ENCODE measurements at places on chromosomes 5 and 9.

- DNase-seq: peak; percentile 16
Observed at GRCh38 chr9:105385381-105385985, 62.4 kb upstream of the FSD1L start.

- DNase-seq: no peak
Observed at GRCh38 chr9:93477397-93477796, 24.0 kb upstream of the FAM120AOS start.

DNA sequence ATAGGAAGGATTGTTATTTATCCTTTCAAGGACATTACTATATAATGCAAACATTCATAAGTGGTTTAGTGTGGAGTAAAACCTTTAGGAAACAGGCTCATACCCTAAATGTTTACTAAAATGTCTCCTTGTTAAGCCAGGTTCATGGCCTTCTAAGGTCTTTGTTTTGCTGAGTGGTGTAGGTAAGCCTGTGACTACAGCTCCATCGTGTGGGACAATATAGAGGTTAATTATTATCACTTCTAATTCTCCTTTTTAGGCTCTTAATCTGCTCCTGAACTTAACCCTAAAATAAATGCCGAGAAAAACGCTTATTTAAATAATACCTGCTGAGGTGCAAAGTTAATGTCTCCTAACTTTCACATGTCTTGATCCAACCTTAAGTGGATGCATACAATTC lies 43.8 kb downstream of the SPINK5 start:
- no peak for DNase-seq

DNA sequence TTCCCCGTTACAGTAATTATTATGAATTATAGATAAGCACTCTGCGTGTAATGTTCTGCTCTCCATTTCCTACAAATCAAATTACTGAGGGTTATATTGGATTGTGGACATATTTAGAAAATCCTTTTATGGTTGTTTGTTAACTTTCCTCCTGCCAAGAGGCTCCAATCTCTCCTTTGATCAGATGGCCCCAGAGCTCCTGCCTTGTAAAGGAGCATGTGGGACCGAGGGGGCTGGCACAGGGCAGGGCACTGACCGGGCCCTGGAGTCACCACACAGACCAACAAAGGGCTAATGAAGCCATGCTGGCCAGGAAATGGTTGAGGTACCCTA lies 415.9 kb downstream of the EFNA5 start:
- DNase-seq: no peak

DNA sequence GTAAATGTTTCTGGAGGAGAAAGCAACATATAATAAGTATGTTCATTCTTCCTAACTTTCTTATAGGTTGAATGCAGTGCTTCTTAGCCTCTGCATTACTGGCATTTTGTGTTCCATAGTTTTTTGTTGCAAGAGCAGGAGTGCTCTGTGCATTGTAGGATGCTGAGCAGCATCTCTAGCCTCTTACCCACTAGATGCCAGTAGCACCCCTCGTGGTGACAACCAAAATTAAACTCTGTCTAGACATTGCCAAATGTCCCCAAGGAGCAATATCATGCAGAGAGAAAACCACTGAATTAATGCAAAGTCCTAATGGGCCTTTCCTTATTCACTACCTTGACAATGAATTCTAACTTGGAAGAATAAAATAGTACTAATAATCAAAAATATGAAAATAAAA lies 147.0 kb downstream of the GLIS3 start:
- no peak for DNase-seq

DNA sequence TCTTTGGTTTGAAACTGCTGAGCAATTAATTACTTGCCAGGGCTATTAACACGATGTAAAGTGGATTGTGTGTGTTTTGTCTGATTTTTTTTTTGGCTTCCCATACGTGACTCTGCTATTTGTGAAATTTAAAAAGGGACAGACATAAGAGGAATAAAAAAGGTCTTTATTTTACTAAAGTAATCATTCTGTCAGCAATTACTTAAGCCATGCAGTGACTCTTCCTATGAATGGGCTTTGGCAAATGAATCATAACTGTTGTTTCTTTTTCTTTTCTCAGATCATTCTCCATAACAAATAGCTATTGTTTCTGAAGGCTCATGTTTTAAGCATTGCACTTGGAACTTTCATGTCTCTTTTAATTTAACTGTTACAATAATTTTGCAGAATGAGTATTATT lies 461.3 kb upstream of the RORB start:
- no peak for DNase-seq

GRCh38 chr9:107932046-107932445 lies 442.5 kb upstream of the KLF4 start:
- no peak for DNase-seq

GRCh38 chr5:173778784-173779304 lies 109.3 kb upstream of the CPEB4 start:
- DNase-seq: no peak

DNA sequence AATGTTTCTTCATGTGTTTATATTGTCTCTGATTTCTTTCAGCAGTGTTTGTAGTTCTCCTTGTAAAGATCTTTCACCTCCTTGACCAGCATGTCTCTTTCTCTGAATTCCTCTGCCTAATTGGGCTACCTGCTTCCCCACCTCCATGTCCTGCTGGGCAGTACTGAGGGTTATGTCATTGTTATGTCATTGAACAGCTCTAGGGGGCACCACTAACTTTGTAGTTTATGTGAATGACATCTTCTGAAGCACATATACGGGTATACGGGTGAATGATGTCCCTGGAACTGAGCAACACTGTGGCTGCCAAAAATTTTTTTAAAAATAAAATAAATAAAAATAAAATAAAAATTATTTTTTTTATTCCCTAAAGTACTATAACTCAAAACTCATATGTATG lies 16.9 kb upstream of the SNCAIP start:
- DNase-seq: no peak

DNA sequence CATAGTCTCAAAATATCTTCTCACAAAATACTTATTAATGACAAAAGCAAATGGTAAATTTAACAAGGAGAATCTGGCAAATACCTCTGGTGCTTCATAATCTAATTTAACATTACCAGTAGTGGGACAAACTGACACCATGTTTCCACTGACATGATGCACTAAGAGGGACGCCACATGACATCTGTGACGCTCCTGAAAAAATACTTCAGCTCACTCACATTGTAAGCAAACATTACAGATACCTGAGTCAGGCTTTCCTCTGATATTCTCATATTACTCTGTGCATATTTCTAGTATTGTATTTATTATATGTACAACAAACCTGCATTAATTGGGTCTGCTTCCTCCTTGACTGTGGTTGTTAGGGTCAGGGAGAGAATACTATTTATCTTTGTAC lies 56.7 kb upstream of the OSMR start:
- DNase-seq: no peak

GRCh38 chr9:130215341-130216119 lies 43.3 kb downstream of the NCS1 start:
- DNase-seq: no peak
